Hematopoietic multipotent progenitor cell treated with erythropoietin and hydrocortisone succinate and interleukin-3 and kit ligand, for 17 days (in vitro differentiated cells): ENCODE measurements at places on chromosomes 6 and 20.

DNA sequence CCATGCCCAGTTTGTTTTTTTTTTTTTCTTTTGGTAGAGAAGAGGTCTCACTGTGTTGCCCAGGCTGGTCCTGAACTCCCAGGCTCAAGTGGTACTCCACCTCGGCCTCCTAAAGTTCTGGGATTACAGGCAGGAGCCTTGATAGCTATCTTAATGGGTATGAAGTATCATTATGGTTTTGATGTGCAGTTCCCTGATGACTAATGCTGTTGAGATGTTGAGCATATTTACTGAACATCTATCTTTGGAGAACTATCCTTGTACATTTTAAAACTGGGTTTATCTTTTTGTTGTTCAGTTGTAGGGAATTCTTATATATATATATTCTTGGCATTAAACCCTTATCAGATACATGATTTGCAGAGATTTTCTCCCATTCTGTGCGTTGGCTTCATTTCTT lies 21.4 kb upstream of the MYL9 start:
- DNase-seq = no peak

DNA sequence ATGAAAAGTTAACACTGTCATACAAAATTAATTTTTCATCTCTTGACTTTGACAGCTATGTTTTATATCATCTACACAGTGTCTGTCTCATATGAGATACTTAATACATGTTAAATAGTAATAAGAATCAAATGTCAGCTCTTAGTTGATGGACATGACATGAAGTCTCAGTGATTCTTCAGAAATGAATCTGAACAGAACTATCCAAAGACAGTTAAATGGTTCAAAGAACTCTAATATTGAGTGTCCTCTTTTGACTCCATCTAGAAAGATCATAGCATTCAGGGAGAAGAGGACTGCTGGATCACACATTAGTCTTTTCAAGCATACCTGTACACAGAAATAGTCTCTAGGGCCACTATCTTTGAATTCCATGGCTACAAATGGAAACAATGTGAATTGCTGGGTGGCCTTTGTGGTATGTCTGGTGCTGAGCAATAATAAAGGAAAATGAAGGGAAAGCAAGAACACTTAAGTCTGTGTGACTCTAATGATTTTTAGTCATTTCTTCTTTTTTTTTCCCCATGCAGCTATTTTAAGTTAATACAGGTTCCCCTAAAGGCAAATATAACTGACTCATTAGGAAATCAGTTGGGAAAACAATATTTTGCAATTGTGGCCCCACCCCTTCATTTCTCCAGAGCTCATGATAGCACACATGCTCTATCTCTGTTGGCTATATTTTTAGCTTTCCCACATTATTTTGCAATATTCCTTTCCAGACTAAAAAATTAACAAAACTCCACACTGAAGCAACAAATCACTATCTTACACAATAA lies 367.5 kb downstream of the GRIK2 start:
- no peak for DNase-seq

DNA sequence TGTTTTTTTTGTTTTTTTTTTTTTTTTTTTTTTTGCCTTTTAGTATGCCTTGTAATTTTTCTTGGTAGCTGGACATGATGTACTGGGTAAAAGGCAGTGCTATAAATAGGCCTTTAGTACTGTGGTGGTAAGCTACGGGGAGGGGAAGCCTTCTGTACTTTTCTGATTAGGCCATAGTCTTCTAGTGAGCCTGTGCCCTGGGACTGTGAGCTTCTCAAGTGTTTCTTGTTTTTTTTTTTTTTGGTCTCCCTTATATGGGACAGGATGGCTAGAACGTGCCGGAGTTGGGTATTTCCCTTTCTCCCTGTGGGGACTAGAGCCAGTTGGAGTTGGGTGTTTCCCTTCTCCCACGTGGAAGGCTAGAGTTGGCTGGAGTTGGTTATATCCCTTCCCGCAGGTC lies 59.4 kb upstream of the PRELID3B start:
- no peak for DNase-seq

DNA sequence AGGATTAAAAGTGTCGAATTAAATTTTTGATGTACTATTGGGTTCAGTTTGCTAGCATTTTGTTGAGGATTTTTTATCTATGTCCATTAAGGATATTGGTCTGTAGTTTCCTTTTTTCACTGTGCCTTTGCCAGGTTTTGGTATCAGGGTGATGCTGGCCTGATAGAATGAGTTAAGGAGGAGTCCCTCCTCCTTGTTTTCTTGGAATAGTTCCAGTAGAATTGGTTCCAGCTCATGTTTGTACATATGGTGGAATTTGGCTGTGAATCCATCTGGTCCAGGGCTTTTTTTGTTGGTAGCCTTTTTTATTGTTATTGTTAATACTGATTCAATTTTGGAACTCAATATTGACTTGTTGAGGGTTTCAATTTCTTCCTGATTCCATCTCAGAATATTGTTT lies 141.8 kb downstream of the SIM1 start:
- no peak for DNase-seq

GRCh38 chr20:38369389-38369788 lies 23.1 kb downstream of the LBP start:
- no peak for DNase-seq

GRCh38 chr20:46251211-46251673 lies 57.1 kb downstream of the CDH22 start:
- no peak for DNase-seq

- DNase-seq = no peak
These were observed 25.1 kb upstream of the CMTR1 start for GRCh38 chr6:37407948-37408347.

- peak; percentile 32 for DNase-seq
These were observed 2.1 kb downstream of the CTSZ start for GRCh38 chr20:59004763-59005522.

- DNase-seq = no peak
These were observed 3.8 kb upstream of the PDYN start for GRCh38 chr20:1997483-1998192.

- DNase-seq = peak; percentile 17
These were observed 47.4 kb downstream of the TRMT11 start for GRCh38 chr6:126033696-126034095.
